ENCODE measurements at places on chromosomes 11 and 22. TPM values are rescaled to one million over a fixed set of nuclear protein-coding genes. Genes with fewer than 3 reads are reported as not detected.

- H3K27me3 ChIP-seq = peaks cover 2% of the 10 kb centered on the region
- H3K4me3 ChIP-seq = no peak overlapping the region
- H3K4me1 ChIP-seq = no peaks in the 10 kb centered on the region
- no peak overlapping the region for H3K27ac ChIP-seq
Measured at GRCh38 chr11:60459345-60459744, 3.7 kb downstream of the MS4A1 start.

TESMIN gene
- 4.9 TPM for total RNA-seq

DNA sequence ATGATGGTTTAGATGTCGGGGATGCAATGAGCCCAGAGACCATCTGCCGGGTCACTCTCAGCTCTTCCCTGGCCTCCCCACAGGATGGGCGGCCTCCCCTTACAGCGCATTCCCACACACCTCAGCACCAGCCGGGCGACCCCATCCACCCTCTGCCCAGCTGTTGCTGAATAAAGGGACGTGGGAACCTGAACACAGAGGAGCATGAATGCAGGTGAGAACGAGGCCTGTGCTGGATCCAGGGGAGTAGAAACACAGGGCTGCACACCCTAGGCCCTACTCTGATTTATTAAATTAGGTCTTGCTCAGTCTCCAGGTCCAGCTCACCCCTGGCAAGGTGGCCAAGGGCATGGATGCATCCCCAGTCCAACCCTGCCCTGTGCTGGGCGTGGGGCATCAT lies 180.5 kb downstream of the CTTN start:
- peaks cover 10% of the 10 kb centered on the region for H3K27me3 ChIP-seq
- no peak overlapping the region for H3K4me3 ChIP-seq
- no peaks in the 10 kb centered on the region for H3K36me3 ChIP-seq

- no peak overlapping the region for H3K4me3 ChIP-seq
- no peaks in the 10 kb centered on the region for H3K4me1 ChIP-seq
- H3K27ac ChIP-seq = no peak overlapping the region
- no peaks in the 10 kb centered on the region for H3K27me3 ChIP-seq
- no peak for DNase-seq
- H3K36me3 ChIP-seq = peaks cover 10% of the 10 kb centered on the region
Measured at GRCh38 chr11:70544774-70545609, 146.7 kb downstream of the CTTN start.

EFCAB6 gene
- total RNA-seq = 0.77 TPM

LZTR1 gene
- 64.0 TPM for total RNA-seq

APOA5 gene
- total RNA-seq = not detected

DNA sequence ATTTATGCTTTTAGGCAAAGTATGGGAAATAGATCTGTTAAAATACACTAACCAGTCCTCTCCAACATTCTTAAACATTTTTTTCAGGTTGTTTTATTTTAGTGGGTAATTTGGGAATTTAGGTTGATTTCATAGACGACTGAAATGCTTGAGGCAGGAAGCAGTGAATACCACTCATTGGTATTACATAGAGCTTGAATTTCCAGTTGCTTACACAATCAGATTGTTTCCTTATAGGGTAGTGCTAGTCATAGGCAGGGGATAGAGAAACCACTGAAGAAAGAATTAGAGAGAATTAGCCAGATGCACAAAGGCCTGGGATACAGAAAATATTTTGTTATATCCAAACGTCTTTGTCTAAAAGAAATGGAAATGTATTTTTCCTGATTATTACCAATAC lies 23.9 kb upstream of the LYVE1 start:
- peaks cover 75% of the 10 kb centered on the region for H3K4me1 ChIP-seq
- DNase-seq = peak; percentile 88
- H3K4me3 ChIP-seq = no peak overlapping the region
- H3K27me3 ChIP-seq = peaks cover 1% of the 10 kb centered on the region
- H3K36me3 ChIP-seq = peaks cover 49% of the 10 kb centered on the region

FOLR2 gene
- not detected for total RNA-seq

HIPK3 gene
- 40.8 TPM for total RNA-seq

- H3K36me3 ChIP-seq = peaks cover 17% of the 10 kb centered on the region
- H3K27ac ChIP-seq = no peak overlapping the region
- no peak for DNase-seq
- H3K4me3 ChIP-seq = no peak overlapping the region
- H3K27me3 ChIP-seq = no peaks in the 10 kb centered on the region
- no peaks in the 10 kb centered on the region for H3K4me1 ChIP-seq
Measured at GRCh38 chr22:26109686-26110315, 59.5 kb upstream of the SEZ6L start.

MSANTD4 gene
- total RNA-seq = 17.4 TPM

MUC6 gene
- total RNA-seq = not detected

- no peaks in the 10 kb centered on the region for H3K27me3 ChIP-seq
- H3K27ac ChIP-seq = no peak overlapping the region
- H3K36me3 ChIP-seq = 0 out of 2 replicates have a peak, but pooled peaks cover under 1% of the 10 kb centered on the region
- H3K4me1 ChIP-seq = peaks cover 18% of the 10 kb centered on the region
- no peak for DNase-seq
- H3K4me3 ChIP-seq = no peak overlapping the region
Measured at GRCh38 chr11:58898106-58898505, 41.2 kb upstream of the GLYATL1 start.

DNA sequence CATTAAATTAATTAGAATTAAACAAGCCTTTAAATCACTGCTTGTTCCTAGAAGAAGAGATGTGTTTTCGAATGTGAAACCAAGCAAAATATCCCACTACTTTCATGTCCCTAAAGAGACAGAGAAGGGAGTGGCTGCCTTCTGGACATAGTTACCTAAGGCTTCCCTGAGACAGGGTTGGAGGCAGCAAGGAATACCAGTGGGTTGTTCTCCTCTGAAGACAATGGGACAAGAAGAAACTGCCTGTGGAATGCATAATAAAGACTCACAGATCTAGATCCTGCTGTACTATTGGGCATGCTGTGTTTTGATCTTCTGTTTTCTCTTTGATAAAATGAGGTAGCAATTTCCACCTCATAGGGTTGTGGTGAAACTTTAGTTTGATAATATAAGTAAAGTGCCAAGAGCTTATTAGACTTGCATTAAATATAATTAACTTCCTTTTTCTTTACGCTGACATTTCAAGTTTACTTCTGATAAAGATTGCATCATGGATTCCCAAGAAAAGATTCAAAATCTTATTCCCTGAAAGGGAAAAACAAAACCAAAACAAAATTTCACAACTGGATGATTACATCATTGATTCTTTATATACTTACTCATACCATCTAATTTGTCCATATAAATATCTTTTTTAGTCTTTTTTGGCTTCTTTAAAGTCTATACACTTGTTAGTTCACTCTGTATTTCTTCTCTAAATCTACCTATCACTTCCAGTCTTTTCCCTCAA lies 621.3 kb downstream of the ETS1 start:
- no peaks in the 10 kb centered on the region for H3K36me3 ChIP-seq
- H3K27me3 ChIP-seq = no peaks in the 10 kb centered on the region
- H3K27ac ChIP-seq = no peak overlapping the region
- H3K4me3 ChIP-seq = no peak overlapping the region

GRCh38 chr11:122513997-122514396 lies 141.5 kb upstream of the UBASH3B start:
- peaks cover 4% of the 10 kb centered on the region for H3K27me3 ChIP-seq
- H3K36me3 ChIP-seq = no peaks in the 10 kb centered on the region
- no peak overlapping the region for H3K27ac ChIP-seq

OR51B5 gene
- not detected for total RNA-seq

DNA sequence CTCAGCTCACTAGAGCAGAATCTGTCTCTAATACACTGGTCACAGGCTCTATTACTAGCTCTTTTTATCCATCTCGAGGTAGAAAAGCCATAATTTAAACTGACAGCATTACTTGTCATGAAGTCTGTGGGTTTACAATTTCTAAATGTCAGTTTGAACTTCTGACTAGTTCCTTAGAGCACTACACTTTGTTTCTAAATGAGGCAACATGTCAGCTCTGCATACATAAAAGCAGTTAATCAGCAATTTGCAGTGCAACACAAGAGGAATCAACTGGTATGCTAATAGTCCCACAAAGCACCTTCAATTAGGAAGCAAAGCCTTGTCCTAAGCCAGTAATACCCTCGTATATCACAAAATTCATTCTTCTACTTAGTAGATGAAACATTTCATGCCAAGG lies 321.3 kb downstream of the TTC28 start:
- H3K36me3 ChIP-seq = peaks cover 13% of the 10 kb centered on the region
- no peak for DNase-seq
- peaks cover 2% of the 10 kb centered on the region for H3K27me3 ChIP-seq
- no peak overlapping the region for H3K27ac ChIP-seq
- no peak overlapping the region for H3K4me3 ChIP-seq

- peaks cover 30% of the 10 kb centered on the region for H3K27me3 ChIP-seq
- no peak for DNase-seq
- no peaks in the 10 kb centered on the region for H3K36me3 ChIP-seq
- H3K4me1 ChIP-seq = peaks cover 11% of the 10 kb centered on the region
- H3K4me3 ChIP-seq = no peak overlapping the region
Measured at GRCh38 chr11:2774173-2775082, 74.6 kb upstream of the KCNQ1OT1 start.

GRCh38 chr11:44186321-44186930 lies 90.9 kb downstream of the EXT2 start:
- no peak for DNase-seq
- no peak overlapping the region for H3K27ac ChIP-seq
- H3K36me3 ChIP-seq = peaks cover 34% of the 10 kb centered on the region

OR10D3 gene
- total RNA-seq = not detected

GRCh38 chr11:2551131-2551530 lies 106.3 kb downstream of the KCNQ1 start:
- H3K4me1 ChIP-seq = no peaks in the 10 kb centered on the region
- no peak overlapping the region for H3K4me3 ChIP-seq
- DNase-seq = no peak
- H3K36me3 ChIP-seq = no peaks in the 10 kb centered on the region
- H3K27me3 ChIP-seq = peaks cover 22% of the 10 kb centered on the region

IL17REL gene
- total RNA-seq = not detected

DNA sequence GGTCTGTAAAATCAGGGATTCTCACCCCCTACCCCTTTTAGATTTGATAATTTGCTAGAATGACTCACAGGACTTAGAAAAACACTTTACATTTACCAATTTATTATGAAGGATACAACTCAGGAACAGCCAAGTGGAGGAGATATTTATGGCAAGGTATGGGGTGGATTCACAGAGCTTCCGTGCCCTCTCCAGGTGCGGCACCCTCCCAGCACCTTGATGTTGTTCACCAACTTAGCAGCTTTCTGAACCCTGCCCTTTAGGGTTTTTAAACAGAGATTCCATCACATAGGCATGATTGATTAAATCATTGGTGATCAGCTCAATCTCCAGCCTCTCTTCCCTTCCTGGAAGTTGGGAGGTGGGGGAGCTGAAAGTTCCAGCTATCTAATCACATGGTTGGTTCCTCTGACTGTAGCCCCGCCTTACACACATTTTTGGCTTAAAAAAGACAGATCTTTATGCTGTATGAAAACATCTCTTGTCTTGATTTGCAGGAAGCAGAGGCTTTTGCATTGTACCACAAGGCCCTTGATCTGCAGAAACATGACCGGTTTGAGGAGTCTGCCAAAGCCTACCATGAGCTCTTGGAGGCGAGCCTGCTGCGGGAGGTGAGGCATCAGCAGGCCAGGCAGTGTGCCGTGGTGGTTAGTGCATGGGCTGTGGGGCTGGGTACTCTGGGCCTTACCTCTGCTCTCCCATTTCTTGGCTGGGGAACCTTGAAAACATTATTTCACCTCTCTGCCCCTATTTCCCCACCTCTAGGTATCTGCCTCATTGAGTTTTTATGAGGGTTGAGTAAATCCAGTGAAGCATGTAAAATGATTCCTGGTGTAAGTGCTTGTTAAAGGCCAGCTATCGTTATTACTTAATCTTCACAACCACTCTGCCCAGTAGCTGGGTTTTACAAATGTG lies 27.0 kb downstream of the CABIN1 start:
- H3K4me1 ChIP-seq = peaks cover 15% of the 10 kb centered on the region
- no peaks in the 10 kb centered on the region for H3K27me3 ChIP-seq
- H3K36me3 ChIP-seq = peaks cover 44% of the 10 kb centered on the region
- H3K4me3 ChIP-seq = no peak overlapping the region

DNA sequence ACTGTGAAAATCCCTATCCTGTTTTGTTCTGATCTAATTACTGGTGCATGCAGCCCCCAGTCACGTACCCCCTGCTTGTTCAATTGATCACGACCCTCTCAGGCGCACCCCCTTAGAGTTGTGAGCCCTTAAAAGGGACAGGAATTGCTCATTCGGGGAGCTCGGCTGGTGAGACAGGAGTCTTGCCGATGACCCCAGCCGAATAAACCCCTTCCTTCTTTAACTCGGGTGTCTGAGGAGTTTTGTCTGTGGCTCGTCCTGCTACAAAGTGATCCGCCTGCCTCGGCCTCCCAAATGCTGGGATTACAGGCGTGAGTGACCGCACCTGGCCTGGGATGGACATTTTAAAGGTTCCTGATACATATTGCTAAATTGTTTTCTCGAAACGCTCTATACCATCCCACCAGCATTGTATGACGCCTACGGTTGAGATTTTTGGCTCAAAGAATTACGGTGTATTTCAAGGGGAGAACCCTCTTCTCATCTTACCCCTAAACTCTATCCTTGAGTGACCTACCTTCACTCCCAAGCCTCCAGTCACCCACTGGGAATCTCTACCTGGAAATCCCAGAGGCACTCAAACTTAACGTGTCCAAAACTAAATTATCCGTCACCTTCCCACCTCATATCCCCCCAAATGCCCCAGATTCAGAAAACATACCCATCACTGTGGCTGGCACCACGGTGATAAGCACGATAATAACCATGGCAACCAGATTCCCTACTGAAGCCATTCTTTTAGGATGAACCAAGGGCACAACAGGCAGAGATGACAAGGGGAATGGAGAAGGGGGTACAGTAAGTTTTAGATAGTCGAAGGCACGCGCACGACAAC lies 789 bp upstream of the POLA2 start:
- DNase-seq = no peak
- H3K27me3 ChIP-seq = no peaks in the 10 kb centered on the region
- peaks cover 26% of the 10 kb centered on the region for H3K4me1 ChIP-seq

DNA sequence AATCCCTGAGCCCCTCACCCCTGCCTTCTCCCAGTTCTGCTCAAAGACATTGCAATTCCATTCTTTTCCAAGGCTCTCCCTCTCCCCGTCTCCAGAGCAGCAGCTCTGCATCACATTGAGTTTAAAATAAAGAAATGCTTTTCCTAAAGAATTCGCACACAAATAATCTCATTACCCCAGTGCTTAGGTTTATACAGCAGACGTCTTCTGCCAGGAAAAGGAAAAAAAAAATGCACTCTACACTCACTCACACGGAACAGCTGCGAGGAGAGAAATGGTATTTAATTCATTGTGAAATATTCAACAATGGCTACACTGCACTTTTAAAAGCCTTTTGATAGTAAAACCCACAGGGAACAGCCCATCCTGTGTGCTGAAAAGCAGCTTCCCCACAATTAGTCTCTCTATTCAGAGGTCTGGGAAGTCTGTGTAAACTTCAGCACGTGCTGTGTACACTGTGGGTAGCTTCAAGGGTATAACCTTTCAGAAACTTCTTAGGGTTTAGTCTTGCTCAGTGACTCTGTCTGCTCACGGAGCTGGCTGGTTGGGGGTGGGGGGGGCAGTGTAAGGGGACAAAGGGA lies 42.8 kb downstream of the ETS1 start:
- H3K27me3 ChIP-seq = peaks cover 4% of the 10 kb centered on the region
- peaks cover 20% of the 10 kb centered on the region for H3K4me1 ChIP-seq
- no peaks in the 10 kb centered on the region for H3K36me3 ChIP-seq
- no peak for DNase-seq
- no peak overlapping the region for H3K4me3 ChIP-seq
- no peak overlapping the region for H3K27ac ChIP-seq

All from HFFc6 (cell line).